T-helper 2 cell (primary cell): ENCODE measurements at places on chromosomes 7 and 10.

DNA sequence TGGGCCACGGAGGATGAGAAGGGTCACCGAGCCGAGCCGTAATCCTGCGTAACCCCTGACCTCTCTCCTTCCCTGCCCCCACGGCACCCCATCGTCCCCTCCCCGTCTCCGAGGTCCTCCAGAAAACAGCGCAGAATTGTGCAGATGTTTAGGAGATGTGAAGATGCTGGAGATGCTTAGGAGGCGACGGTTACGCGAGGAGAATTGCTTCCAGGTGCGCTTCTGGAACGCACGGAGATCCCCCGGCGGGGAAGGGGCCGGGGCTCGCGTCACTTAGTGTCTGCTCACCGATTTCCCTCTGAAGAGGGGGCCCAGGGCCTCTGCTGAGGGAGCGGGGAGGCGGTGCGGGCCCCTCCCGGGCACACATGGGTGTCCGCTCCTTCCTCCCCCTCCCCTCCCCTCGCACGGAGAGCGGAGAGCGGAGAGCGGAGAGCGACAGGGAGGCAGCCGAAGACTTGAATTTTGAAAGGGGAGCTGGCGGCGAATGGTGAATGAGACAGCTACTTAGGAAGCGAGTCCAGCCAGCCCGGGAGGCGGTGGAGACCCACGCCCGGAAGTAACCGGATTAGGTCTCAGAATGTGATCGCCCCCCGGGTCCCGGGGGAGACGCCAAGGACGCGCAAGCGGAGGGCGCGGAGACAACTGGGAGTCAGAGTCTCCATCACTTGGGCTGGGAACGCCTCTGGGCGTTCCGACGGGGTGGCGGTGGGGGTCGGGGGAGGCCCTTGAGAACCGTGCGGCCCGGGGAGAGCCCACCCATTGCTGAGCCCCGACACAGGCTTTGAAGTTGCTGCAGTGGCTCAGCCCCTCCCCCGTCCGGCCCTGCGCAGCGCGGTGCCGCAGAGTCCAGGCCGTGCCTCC lies 8.7 kb upstream of the EN2 start:
- no peak for DNase-seq

DNA sequence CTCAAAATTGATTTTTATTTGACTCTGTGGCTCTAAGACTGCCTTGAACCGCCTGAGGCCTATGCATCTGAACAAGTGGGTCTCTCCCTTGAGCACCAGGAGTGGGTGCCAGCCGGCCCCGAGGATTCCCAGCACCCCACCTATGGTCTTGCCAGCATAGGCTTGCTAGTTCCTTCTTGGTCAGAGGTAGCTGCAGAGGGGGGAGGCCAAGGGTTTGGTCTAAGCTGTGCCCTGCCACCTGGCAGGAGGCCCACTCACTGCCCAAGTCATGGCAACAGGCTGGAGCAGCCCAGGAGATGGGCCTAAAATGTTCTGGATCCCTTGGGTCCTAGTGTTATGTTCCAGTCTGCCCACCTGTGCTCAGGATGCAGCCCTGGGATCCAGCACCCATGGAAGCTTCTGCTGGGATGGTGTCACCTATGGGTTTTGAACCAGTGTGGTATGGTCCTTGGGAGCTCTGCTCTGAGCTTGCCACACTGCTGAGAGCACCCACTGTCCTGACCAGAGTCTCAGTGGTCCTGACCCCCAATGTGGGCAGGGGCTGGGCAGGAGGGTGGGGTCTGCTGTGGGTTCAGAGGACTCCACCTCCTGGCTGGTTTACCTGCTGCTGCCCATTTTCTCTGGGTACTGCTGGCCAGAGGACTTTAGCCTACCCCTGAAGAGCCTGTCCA lies 12.6 kb downstream of the YKT6 start:
- no peak for DNase-seq

DNA sequence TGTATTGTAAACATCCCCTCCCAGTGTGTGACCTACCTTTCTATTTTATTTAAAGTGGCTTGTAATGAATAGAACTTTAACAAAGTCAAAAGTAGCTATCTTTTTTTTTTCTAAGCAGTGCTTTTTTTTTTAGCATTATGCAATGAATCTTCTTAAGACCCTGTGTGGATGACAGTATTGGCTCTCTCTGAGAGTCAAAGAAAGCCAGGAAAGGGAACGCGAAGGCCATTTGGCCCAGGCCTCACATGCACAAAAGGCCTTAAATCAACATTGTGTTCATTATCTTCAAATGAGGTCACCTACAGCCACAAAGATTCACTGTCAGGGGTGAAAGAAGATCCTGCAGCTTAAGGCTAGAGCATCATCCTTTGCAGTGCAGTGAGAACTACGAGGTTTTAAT lies 721.5 kb downstream of the GRID1 start:
- DNase-seq, result no peak

DNA sequence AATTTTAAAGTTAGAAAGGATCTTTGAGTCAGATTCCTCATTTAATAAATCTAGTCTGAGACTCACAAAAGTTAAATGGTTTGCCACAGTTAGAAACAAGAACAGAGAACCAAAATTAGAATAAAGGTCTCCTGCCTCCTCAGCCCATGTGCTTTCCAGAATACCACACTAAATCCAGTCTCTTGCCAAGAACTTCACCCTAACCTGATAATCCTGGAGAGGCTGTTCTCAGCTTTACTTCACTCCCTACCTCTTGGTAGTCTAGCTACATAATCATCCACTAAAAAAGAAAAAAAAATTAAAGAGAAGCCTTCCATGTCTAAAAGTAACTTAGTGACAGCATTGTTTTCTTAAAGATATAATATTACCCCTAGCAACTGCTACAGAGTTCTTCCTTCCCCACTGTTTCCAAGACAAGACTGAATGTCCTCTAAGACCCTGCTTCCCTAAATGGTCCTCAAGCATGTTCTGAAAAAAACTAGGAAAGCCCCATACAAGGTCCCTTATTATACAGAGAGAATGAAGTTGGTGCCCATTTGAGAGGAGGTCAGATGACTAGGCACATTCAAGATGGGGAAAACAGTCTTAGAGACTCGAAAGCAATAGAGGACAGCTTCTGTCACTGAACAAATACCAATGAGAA lies 56.8 kb downstream of the ZNF438 start:
- DNase-seq, result no peak

GRCh38 chr7:47190462-47190861 lies 391.4 kb downstream of the TNS3 start:
- no peak for DNase-seq

DNA sequence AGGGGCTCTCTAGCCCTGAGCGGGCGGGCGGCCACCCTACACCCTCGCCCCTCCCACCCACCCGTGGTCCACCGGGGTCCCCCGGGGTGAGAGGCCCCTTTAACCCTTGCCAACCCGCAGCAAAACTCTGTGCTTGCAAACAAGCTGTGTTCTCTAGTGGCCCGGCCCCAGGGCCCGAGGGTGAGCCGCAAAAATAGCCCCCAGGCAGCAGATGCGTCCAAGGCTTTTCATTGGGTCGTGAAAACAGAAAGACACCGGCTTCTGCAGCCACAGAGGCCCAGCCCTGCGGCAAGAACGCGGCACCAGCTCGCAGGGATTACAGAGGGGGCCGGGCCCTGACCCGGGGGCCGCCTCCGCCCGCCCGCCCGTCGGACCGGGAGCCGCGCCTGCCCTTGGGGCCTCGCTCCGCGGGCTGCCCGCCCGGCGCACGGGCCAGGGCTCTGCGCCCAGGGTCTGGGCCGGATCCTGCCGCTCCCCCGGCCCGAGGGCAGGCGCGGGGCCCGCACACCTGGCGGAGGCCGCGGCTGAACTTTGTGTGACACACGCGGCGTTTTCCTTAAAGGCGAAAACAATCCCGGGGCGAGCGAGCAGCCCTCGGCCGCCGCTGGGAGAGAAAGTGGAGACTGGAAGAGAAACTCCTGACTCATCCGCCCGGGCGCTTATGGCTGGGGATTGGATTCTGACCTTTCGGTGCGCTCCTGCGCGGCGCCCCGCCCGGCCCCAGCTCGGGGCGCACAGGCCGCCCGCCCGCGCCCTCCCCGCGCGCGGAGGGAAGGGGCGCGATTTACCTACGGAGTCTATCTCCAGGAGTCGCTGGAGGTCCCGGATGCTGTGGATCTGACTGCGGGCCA lies 2.8 kb downstream of the PDGFA start:
- DNase-seq, result no peak
